Activated B cell treated with CpG ODN at 0.5 μM for 24 hours (primary cell): ENCODE measurements at places on chromosomes 3 and 15.

DNA sequence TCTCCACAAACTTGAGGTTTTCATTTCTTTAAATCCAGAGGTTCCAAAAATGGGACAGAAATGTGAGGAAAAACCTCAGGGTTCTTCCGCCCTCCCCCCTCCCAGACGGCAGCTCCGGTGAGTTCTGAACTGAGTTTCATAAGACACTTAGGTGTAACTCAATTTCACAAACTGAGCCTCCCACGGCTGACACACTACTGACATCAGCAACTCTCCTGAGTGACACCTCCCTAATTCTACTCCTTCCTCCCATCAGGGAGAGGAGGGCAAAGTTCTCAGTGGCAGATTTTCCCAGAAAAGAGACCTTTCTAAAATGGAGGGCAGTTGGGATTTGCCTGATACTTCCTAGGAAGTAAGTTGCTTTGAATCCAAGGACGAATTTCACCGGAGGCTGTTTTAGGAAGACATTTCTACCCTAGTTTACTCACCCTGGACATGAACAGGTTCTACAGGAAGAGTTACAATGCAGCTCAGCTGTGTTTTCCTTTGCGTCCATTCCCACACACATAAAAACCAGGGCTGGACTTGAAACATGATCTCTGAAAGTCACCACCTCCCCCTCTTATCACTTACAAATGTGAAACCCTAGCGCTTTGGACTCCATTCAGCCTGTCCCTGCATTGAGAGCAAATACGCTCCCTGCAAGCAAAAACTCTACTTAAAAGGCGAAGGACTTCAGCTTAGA is 78.1 kb upstream of the LMOD3 start:
- no peak for DNase-seq

DNA sequence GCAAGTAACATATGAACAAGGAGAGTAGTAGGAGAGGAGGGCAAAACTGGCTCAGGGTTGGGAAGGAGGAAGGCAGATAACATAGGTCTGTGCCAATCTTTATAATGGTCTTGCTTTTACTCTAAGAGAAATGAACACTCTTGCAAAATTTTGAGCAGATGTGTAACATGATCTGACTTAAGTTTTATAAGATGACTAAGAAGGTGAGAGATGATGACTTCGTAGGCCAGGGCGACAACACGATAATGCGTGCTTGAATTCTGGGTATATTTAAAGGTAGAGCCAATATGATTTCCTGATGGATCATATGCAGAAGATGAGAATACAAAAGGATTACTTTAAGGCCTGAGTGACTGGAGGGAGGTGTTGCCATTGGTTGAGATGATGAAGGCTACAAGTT is 265.4 kb upstream of the KCNMB2 start:
- no peak for DNase-seq

DNA sequence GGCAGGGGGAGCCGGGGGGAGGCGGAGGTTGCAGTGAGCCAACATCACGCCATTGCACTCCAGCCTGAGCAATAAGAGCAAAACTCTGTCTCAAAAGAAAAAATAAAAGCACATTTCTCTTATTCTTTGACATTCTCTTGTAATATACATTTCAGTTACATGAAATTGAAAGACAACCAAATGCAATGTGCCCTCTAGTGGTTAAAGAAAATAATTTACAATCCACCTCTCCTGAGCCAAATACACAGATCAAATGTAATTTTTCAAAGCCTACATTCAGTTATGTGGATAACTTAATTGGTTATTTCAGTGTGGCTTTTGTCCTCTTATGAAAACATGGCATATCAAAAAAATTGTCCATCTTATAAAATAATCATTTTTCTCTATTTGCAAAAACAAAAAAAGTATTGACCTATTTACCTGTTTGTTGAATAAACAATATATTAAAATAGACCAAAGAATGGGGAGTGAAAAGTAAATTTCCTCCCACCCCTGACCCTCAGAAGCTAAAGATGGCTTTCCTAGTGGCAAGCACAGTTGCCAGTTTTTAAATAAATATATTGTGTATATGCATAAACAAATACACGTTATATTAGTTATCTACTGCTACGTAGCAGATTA is 14.2 kb upstream of the U2SURP start:
- DNase-seq = no peak

GRCh38 chr15:63457379-63457778 is 47.0 kb upstream of the USP3 start:
- no peak for DNase-seq

GRCh38 chr3:37945807-37946530 is 44.6 kb upstream of the VILL start:
- DNase-seq = no peak

GRCh38 chr15:40789119-40789518 is 17.8 kb upstream of the ZFYVE19 start:
- DNase-seq = no peak

- DNase-seq = no peak
These were observed 98.5 kb downstream of the LARS2 start for GRCh38 chr3:45486926-45487325.

GRCh38 chr3:46607603-46608028 is 4.7 kb upstream of the FAM240A start:
- no peak for DNase-seq

DNA sequence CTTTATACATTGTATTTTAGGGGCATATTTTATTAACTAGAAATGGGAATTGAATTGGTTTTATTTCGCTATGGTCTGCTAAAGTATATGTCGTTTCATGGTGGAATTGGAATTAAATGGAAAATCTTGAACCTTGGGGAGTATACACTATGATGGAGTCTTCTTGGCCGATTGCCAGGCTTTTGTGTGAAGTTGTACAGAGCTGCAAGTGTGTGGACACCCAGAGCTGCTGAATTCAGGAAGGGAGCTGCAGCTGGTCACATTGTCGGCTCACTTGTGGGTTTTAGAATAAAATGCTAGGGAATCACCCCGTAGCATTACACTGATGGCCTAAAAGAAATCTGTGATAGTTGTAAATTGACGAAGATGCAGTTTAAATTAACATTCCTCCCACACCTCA is 35.1 kb downstream of the USP3 start:
- no peak for DNase-seq

DNA sequence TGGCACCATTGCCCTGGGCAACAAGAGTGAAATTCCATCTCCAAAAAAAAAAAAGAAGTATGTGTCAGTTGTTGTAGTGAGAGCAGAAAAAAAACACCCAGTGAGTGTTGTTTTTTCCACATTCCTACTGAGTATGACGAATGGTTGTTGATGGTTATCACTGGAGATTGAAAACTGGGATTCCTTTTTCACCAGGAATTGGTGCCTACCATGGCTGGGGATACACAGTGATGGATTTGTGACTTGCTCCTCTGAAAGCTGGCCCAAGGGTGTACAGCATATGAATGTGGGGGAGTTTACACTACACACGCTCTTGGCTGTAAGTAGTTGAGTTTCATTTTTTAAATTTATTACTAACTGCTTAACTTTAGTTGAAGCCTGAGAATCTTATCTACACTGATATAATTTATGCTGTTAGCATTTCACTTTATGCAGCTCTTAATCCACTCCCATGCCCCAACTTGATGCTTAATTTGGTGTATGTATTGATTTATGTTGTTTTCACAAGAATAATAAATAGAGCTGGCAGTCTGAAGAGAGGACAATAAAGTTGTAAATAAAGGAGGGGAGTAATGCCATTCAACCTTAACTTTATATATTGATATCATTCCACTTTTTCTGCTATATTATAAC is 56.0 kb upstream of the MME start:
- no peak for DNase-seq

- no peak for DNase-seq
These were observed 207.5 kb upstream of the SLITRK3 start for GRCh38 chr3:165403666-165404065.

DNA sequence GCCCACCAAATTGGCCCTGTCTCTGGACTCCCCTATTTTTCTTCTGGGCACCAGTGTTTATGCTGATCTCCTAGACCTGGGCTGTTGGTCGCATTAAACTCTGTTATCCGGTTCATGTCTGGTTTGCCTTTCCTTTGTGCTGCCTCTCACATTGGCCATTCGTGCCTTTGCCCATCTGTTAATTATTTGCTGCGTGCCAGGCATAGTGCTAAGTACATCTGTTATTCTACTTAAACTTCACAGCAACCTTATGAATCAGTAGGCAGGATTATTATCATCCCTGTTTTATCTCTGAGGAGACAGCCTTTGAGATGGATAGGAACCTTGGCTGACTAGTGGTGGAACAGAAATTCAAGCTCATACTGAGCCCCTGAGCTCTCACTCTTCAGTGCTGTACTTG is 76.0 kb downstream of the THSD4 start:
- DNase-seq = no peak

DNA sequence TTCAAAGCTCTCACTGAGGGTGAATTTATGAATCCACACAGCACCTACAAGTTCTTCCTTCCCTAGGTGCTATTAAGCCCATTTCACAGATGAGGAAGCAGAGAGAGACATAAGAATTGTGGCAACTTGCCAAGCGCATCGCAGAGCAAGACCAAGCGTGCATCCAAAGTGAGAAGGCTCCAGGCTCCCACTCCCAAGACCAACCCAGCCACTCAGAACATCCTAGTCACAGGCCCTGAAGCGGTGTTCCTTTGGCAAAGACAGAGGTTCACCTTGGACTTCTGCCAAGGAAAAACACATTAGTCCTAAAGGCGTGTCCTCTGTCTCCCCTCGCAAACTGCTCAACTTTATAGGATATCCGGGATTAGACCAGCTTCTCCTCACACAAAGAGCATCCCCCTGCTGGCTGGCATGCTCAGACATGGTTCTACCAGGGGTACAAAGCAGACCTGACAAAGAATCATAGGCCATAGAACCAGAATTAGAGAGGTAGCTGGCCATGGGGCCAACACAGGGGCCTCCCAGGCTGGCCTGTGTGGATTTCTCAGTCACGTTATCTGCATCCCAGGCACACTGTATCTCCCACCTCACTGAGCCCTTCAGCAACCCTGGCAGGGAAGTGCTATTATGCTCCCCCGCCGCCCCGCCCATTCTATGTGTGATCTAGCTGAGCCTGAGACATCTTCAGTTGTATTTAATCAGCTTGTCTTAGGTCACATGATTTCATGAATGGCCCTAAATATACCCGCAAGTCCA is 160.2 kb downstream of the FOXP1 start:
- no peak for DNase-seq

GRCh38 chr3:10548992-10549391 is 43.6 kb upstream of the ATP2B2 start:
- DNase-seq = no peak

DNA sequence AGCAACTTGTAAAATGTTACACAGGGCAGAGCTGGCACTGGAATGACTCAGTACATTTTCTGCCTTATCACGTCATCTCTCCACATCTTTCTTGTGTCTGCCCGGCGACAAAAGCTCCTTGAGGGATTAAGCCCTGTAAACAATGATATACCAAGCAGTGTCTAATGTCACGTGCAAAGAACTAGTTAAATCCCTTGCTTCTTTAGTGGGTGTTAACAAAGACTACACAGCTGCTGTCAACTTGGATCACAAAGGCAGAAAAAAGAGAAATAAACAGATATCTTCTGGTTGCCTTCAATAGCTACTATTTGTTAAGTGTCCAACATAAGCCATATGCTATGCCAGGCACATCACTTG is 48.1 kb upstream of the FRMD4B start:
- DNase-seq = no peak

DNA sequence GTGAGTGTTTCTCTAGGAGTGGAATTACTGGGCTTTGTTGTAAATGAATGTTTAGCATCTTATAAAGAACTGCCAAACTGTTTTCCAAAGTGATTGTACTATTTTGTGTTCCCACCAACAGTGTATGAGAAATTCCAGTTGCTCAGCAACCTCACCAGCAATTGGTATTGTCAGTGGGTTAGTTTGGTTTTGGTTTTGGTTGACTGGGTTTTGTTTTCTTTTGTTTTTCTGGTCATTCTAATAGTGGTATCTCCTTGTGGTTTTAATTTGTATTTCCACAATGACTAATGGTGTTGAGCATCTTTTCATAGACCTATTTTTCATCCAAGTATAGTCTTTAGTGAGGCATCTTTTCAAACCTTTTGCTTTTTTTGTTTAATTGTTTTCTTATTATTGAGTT is 27.1 kb downstream of the FILIP1L start:
- DNase-seq = no peak

GRCh38 chr15:82538961-82539690 is 1.1 kb downstream of the RPS17 start:
- no peak for DNase-seq

- DNase-seq = no peak
These were observed 257.9 kb downstream of the UACA start for GRCh38 chr15:70505411-70505919.
